Thoracic aorta (tissue), 2 donors: ENCODE measurements at places on chromosomes 4 and X.

DNA sequence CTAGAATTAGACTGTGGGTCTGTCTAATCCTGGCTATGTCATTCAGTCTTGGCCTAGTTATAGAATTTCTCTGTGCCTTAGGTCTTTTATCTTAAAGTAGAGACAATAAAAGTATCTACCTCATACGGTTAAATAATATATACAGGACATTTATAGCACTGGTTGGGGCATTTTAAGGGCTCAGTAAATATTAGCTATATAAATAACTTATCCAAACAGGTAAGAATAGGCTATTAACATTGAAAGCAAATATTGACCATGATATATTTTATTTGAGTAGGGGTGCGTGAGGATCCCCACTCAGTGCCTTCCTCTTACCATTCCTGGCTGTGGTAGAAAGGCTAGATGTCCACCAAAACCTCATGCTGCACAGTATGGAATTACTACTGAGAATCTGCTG lies 47.4 kb downstream of the HSD17B13 start:
- DNase-seq: no peak

- DNase-seq: no peak
These were observed 139.8 kb upstream of the KIT start for GRCh38 chr4:54517781-54518444.

GRCh38 chr4:159355466-159355865 lies 252.6 kb downstream of the RAPGEF2 start:
- no peak for DNase-seq

DNA sequence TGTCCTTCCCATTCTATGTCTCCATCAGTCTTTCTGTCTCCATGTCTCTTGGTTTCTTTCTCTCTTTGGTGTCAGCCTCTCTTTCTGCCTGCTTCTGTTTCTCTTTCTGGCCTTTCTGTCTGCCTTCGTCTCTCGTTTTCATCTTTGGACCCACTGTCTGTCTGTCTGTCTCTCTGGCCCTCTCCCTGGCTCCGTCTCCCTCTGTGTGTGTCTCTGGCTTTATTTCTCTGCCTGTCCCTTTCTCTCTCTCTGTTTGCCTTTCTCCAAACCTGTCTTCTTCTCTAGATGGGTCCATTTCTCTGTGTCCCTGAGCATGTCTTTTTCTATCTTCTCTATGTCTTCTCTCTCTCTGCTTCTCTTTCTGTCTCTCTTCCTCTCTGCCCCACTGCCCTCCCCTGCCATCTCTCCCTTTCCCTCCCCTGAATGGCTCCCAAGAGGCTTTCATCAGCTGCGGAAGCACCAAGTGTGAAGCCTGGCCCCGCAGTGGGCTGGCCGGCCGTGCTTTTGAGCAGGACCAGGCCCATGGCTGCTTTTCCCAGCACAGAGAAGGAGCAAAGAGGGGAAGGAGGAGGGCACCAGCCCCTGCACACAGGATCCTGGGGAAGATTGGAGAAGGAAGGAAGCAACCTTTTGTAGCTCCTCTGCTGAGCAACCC lies 57.4 kb downstream of the PJA1 start:
- DNase-seq: no peak

- DNase-seq: no peak
These were observed 7.4 kb downstream of the BDH2 start for GRCh38 chr4:103092245-103092644.

DNA sequence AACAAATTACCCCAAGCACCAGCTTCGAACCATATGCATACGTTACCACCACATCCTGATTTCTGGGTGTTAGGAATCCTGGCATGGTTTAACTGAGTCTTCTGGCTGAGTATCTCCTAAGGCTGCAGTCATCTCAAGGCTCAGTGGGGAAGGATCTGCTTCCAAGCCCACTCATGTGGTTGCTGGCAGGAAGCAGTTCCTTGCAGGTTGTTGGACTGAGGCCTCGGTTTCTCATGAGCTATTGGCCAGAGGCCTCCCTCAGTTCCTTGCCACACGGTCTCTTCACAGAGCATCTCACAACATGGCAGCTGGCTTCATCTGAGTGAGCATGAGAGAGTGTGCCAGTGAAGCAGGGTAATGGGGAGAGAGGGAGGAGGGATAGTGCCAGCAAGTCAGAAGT lies 96.1 kb upstream of the MTM1 start:
- DNase-seq: no peak

GRCh38 chr4:16890651-16891050 lies 7.8 kb downstream of the LDB2 start:
- DNase-seq: no peak

DNA sequence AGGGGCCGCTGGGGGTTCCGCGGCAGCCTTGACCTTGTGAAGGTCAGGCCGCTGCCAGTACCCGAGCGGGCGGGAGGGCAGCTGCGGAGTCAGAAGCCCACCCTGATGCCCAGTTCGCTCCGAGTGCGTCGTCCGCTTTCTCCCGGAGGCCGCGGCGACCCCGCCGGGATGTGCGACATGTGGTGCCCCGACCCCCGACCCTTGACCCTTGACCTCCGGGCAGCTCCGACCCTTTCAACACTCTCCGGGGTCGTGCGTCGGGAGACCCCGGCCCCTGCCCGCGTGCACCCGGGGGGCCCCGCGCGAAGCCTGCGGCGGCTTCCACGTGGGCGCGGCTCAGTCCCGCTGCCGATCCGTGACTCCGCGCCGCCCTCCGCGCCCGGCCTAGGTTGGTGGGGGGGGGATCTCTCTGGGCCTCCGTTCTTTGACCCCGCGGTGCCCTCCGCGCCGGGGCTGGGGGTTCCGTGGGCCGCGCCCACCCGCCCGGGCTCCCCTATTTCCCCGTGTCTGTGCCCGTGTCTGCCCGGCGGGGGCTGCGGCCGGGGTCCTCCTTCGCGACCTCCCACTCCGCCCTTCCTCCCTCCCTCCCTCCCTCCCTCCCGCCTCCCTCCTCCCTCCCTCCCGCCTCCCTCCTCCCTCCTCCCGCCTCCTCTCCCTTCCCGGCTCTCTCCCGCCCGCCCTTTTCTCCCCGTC lies 609 bp upstream of the SLC25A6 start:
- no peak for DNase-seq

- DNase-seq: no peak
These were observed 56.6 kb downstream of the ABLIM2 start for GRCh38 chr4:8102076-8102355.

- DNase-seq: no peak
These were observed 183.5 kb downstream of the PCDH7 start for GRCh38 chr4:30903502-30904214.

GRCh38 chrX:45781901-45782553 lies 581.4 kb upstream of the DIPK2B start:
- no peak for DNase-seq

DNA sequence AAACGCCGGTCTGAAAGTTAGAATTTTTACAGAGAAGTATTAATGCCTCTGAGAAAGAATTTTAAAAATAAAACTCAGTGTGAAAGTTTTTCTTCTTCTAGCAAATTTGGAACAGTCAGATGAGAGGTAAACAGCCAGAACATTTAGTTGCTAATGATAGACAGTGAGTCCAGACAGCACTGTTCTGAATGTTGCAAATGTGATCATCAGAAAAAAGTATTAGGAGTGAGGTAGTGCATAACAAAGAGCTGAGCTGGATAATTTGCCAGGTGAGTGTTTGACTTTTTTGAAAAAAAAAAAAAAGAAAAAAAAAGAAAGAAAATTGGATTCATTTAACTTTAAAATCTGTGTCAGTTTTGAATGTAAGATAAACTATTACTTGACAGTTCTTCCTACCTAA lies 42.0 kb upstream of the GRPR start:
- DNase-seq: no peak

GRCh38 chr4:56671373-56671772 lies 9.7 kb downstream of the HOPX start:
- DNase-seq: no peak

GRCh38 chrX:50475208-50475607 lies 4.6 kb upstream of the DGKK start:
- no peak for DNase-seq

DNA sequence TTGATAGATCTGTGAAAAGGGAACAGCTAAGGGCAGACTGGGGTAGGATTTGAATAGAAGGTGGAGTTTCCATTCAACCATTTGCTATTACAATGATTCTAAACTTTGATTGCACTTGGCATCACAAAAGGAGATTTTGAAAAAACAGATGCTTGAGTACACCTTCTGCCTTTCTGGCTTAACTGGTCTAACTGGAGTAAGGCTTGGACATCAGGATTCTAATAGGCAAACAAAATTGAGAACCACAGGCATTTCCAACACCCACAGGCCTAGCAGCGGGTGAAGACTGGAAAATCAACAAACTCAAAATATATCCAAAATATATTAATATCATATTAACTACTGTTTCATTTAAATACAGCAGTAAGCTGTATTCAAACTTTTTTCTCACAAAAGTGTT lies 1.9 kb upstream of the VEGFC start:
- no peak for DNase-seq

GRCh38 chr4:74463123-74463522 lies 18.2 kb downstream of the AREG start:
- no peak for DNase-seq

DNA sequence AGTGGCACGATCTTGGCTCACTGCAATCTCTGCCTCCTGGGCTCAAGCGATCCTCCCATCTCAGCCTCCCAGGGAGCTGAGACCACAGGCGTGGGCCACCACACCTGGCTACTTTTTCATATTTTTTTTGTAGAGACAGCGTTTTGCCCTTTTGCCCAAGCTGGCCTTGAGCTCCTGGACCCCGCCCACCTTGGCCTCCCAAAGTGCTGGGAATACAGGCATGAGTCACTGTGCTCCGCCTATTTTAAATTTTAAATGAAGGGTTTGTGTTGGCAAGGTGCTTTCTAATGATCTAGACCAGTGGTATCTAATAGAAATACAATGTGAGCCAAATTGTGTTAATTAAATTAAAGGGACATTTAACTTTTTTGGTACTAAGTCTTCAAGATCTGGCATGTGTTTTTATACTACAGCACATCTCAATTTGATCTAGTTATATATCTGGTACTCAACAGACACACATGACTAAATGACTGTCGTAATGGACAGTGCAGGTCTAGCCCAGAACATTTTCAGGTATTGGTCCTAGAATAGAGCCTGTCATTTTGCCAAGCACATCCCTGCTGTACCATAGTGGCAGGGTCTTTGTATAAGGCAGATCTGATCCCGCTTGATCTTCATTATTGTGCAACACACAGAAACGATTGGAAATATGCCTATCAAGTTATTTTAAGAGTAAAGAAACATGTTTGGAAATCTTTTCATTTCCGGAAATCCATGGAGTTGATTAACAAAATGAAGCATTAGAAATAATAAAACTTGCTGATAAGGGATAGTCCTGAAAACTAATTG lies 7.3 kb downstream of the PGK1 start:
- no peak for DNase-seq

- no peak for DNase-seq
These were observed 369.6 kb upstream of the SLC7A11 start for GRCh38 chr4:138611721-138612120.

- no peak for DNase-seq
These were observed 2.0 kb downstream of the TIGD4 start for GRCh38 chr4:152777488-152777887.

- no peak for DNase-seq
These were observed 6.3 kb downstream of the CPLX1 start for GRCh38 chr4:819401-820229.

GRCh38 chr4:1234309-1234695 lies 14.6 kb downstream of the CTBP1 start:
- DNase-seq: no peak

GRCh38 chr4:132240081-132240480 lies 909.0 kb upstream of the PCDH10 start:
- DNase-seq: no peak

DNA sequence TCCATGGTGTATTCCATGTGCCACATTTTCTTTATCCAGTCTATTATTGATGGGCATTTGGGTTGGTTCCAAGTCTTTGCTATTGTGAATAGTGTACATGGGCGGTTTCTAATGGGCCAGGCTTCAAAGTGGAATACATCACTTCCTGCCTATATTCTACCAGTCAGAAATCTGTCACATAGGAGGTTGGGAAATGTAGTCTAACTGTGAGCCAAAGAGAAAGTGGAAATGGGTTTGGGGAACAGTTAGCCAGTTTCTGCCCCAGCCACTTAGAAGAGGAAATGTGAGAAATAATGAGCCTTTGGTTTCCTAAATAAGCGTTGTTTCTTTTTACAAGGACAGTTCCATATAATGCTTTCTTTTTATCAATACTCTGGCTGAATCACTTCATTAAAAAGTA lies 85.1 kb upstream of the AP1S2 start:
- DNase-seq: no peak

GRCh38 chrX:105910563-105911105 lies 88.3 kb downstream of the NRK start:
- DNase-seq: no peak

GRCh38 chr4:25818371-25818871 lies 44.4 kb downstream of the SEL1L3 start:
- DNase-seq: no peak

GRCh38 chrX:46375831-46376230 lies 169.4 kb downstream of the ZNF674 start:
- DNase-seq: no peak

DNA sequence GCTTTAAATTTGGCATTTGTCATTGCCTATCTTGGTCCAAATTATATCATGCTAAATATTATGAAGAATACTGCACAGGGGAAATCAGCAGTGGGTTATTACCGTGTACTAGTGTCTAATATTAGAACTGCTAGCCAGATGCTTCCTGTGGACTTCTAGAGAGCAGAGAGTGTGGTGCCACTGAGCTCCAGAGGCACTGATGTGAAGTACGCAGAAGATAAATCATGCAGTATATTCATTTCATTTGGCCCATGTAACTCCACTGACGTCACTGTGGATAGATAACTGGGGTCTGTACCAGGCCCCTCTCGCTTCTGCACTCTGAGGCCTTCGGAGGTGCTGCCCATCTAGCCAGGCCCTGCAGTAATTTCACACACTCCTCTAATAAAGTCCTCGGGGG lies 80.0 kb downstream of the ALPK1 start:
- DNase-seq: no peak

- DNase-seq: no peak
These were observed 180.8 kb downstream of the MAGEB17 start for GRCh38 chrX:16347968-16348670.

- no peak for DNase-seq
These were observed 2.3 kb downstream of the SPATA4 start for GRCh38 chr4:176193126-176193525.

- no peak for DNase-seq
These were observed 115.2 kb upstream of the LNX1 start for GRCh38 chr4:53706422-53707032.
